ENCODE measurements at places on chromosomes 2 and 18. TPM values are rescaled to one million over a fixed set of nuclear protein-coding genes. Genes with fewer than 3 reads are reported as not detected.

DNA sequence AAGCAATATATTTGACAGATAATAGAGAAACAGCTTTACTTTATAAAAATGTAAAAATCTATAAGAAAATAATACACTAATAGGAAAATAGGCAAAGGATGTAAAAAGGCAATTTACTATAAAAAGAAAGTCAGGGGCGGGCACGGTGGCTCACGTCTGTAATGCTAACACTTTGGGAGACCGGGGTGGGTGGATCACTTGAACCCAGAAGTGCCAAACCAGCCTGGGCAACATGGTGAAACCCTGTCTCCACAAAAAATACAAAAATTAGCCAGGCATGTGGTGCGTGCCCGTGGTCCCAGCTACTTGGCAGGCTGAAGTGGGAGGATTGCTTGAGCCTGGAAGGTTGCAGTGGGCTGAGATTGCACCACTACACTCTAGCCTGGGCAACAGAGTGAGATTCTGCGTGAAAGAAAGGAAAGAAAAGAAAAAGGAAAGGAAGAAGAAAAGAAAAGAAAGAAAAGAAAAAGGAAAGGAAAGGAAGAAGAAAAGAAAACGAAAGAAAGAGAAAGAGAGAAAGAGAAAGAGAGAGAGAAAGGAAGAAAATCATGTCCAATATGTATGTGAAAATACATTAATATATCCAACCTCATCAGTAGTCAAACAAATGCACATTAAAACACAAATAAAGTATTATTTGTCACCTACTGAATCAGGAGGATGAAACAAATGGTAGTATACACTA, 65.1 kb downstream of the ADD2 start:
- DNase-seq, result no peak

- no peak for DNase-seq
Measured at GRCh38 chr2:72338076-72338475, 190.4 kb upstream of the CYP26B1 start.

- no peak for DNase-seq
Measured at GRCh38 chr2:226712941-226713340, 86.7 kb downstream of the IRS1 start.

REG1B gene
- not detected for total RNA-seq

DNA sequence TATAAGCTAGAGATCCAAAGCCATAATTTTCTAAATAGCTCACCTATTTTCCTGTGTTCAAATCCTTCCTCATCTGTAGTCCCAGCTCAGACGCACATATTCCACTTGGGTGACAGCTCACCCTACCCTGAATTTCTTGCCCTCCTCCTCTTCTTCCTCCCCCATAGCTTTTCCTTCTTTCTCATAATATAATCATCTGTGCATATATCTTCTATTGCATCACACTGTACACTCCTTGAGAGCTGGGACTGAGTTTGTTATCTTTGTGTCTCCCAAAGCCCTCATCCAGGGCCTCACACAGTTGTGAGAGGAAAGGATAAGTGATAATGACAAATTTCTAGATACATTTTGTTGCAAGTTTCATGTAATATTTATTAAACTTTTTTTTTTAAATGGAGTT, 55.9 kb upstream of the RTN4 start:
- DNase-seq, result no peak

- DNase-seq, result no peak
Measured at GRCh38 chr2:198901894-198902293, 555.8 kb downstream of the SATB2 start.

- no peak for DNase-seq
Measured at GRCh38 chr2:105749583-105750400, 5.1 kb downstream of the NCK2 start.

DNA sequence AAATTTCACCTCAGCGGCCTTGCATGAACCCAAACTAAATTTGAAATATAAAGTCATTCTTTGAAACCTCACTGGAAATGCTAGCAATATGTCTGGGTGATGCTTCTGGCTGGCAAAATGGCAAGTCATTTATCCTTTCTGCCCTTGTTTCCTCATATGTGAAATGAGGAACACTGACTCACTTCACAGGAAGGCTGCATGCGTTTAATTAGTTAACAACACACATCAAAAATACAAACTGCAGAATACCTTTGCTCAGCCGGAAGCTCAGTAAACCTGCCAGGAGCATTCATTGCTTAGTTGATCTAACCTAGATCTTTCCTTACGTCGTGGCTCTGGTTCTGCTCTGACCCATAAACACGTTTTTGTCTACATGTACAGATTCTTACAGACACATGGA, 214.2 kb upstream of the ACVR2A start:
- DNase-seq, result no peak

GRCh38 chr2:112137516-112138158, 548 bp upstream of the FBLN7 start:
- peak; percentile 32 for DNase-seq

DNA sequence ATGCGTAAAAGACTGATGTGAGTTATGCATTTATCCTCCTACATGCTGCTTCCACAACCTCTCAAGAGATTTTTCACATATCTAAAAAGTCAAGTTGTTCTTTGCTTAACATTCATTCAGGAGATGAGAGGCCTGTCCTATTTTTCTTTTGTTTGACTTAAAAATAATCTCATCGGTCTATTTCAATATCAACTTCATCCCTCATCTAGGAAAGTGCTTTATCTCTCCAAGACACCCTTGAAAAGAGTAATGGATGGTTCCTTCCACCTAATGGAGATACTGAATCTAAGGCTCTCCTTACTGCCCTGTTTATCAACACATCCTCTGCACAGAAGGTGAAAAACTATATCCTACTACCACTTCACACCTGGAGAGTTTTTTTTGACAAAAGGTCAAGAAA, 2.4 kb downstream of the NFE2L2 start:
- DNase-seq, result no peak

DNA sequence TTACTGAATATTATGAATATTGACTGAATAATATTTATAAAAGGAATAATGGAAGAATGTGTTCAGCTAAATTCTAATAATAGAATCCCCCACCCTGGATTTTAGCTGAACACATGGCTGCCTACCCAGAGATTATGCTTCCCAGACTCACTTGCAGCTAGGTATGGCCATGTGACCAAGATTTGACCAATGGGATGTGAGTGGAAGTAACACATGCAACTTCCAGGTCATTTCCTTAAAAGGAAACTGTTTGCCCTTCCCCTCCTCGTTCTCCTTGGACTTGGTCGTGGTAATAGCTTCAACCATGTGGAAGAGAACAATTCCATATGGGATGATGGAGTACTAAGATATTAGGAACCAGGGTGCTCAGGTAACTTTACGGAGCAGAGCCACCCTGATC, 47.8 kb downstream of the KIAA2012 start:
- DNase-seq, result no peak

DNA sequence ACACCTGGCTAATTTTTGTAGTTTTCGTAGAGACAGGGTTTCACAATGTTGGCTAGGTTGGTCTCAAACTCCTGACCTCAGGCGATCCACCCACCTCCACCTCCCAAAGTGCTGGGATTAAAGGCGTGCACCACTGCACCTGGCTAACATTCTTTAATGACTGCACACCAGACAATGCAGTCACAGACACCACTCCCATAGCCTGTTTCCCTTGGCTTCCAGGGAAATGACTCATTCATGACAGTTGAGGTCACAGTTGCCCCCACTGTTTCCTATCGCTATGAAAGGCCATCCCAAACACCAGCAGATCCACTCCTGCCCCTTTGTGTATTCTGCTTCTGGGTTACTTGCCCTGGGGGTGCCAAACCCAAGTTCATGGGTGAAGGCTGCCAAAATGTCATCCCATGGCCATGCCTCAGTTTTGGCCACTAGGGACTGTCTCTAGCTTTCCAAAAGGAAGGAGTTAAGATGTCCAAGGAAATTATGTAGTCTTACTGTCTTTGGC, 8.7 kb downstream of the CHMP1B start:
- no peak for DNase-seq

GRCh38 chr2:201126308-201127151, 10.6 kb downstream of the CFLAR start:
- DNase-seq, result no peak

RBM44 gene
- total RNA-seq, result 0.16 TPM

- no peak for DNase-seq
Measured at GRCh38 chr2:111952871-111953452, 54.6 kb downstream of the MERTK start.

LGALSL gene
- total RNA-seq, result 9.6 TPM

COX7A2L gene
- 105 TPM for total RNA-seq

PRKAG3 gene
- total RNA-seq, result not detected

FOXD4L1 gene
- total RNA-seq, result not detected

DNA sequence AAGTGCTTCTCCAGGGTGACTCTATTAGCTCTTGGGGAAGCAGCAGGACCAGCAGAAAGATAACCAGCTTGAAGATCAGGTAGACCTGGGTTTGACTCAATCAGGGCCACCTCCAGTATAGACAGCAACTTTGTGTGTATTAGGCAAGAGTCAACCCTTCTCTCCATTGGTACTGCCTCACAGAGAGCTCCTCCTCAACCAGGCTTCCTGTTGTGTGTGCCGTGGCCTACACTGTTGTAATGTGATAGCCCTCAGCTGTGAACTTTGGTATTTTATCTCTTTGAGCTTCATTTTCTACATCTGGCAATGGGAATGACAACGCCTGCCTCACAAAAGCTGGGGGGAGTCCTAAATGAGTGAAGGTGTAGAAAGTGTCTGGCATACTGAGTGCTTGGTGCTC, 17.0 kb upstream of the MAP3K20 start:
- no peak for DNase-seq

GRCh38 chr18:13067966-13068365, 76.8 kb downstream of the CEP192 start:
- DNase-seq, result no peak

DNA sequence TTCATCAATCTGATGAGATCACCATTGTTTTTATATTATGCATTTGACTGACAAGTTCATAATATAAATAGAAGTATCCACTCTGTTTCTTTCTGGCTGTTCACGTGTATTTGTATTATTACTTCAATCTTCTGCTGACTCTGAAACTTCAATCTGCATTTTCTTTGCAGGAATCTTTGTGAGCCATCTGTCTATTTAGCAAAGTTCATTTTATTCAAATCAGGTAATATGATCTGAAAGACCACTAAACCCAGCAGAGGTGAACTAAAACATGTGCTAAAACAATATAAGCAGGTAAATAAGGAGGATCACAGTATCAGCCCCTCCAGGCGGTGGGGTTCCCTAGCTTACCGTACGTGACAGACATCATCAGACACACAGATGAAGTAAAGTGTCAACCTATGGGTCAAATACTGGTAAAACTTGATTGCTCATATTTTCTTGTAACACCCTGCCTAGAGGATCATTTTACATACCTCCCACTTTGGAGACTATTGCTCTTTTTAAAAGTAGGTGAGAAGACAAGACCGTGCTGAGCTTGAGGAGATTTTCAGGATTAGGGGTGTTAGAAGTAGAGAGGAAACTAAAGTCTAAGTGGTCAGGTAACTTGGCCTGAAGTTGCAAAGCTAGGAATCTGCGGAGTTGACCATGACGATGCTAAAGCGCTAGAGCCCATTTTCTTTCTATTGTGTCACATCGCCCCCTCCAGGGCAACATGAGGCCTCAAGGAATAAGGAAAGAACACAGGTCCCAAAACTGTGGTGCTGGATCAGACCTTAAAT, 9.0 kb downstream of the DTNB start:
- DNase-seq, result peak; percentile 42

DNA sequence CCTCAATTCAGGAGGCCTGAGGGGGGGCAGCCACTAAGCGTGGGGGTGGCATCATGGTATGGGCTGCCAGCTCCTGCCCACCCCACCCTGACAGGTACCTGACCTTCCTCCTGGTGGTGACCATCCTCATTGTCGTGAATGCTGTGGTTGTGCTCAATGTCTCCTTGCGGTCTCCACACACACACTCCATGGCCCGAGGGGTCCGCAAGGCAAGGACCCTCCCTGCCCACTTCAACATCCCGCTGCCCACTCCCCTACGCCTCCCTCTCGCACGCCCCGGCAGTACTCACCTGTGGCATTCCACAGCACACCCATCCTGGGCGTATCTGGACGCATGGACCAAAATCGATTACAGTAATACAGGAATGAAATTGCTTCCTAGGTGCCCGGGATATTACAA, 4.0 kb downstream of the CHRNG start:
- DNase-seq, result no peak

DNA sequence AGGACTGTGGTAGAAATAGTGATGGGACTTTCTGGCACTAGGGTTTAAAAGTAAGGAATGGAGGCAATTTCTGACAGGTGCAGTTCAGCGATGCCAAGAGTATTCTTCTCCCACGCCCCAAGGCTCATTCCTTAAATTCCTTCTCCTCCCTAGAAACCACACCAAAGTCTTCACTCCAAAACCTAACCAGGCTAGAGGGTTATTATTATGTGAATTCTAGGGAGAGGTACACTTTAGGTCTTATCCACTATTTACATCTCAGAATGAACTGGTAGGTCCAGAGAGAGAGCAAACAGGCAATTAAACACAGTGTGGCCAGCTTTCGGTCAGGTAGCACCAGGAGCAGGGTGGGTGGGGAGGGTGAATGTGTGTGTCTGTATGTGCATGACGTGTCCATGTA, 11.4 kb downstream of the IL1F10 start:
- no peak for DNase-seq

DNA sequence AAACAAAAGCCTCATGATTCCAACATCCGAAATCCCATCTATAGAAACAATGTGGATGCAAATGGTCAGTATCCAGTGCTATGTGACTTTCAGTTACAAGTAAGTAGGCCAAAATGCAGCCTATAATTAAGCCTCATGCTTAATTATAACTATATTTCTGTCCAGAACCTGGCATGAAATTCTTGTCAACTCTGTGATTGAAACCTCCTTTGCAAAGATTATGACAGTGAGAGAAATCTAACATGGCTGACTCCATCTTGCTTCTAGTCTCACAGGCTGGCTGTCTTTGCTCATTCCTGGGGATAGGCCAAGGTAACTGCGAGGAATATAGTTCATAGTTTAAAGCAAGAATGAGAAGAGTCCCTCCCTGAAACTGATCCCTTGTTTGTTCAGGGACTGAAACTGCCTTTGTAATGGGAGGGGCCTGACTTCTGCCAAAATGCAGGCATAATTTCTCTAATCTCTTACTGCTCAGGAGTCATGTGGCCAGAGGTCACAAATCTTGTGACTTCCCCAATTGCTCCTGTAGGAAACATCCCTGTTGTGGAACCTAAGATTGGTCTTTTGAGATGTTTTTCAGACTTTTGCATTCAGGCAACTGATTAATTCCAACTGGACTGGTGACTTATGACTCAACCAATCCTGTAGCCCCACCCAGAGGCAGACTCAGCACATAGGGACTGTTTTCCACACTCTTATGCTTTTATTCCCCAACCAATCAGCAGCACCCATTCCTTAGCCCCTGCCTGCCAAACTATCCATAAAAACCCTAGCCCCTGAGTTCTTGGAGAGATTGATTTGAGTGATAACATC, 84.5 kb upstream of the TLK1 start:
- no peak for DNase-seq

- DNase-seq, result no peak
Measured at GRCh38 chr2:97702731-97703470, 10.5 kb upstream of the ZAP70 start.

- no peak for DNase-seq
Measured at GRCh38 chr2:170224692-170225294, 46.8 kb downstream of the MYO3B start.

GREB1L gene
- total RNA-seq, result 11.4 TPM

GRCh38 chr18:35174093-35174731, 66.6 kb upstream of the ZNF397 start:
- DNase-seq, result no peak

NEURL3 gene
- total RNA-seq, result not detected

Measured in heart left ventricle (tissue), 16 donors.